Cardiac muscle cell (in vitro differentiated cells and primary cell): ENCODE measurements at places on chromosomes 16 and 17. TPM values are rescaled to one million over a fixed set of nuclear protein-coding genes. Genes with fewer than 3 reads are reported as not detected.

DNA sequence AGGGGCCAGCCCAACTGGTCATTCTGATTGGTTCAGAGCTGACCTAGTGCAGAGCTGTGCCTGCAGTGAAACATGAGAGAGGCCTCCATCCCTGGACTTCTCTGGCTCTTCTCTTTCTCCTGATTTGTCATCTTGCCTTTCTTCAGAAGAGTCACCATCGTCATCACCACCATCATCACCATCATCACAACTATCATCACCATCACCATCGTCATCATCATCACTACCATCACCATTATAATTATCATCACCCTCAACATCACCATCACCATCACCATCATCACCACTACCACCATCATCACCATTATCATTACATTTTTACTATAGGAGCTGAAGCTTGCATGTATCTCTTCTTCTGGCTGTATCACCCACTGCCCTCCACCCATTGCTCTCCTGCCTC, 94.5 kb upstream of the FAM20A start:
- no peak overlapping the region for H3K4me3 ChIP-seq
- no peak for DNase-seq
- H3K36me3 ChIP-seq: no peaks in the 10 kb centered on the region
- no peak overlapping the region for H3K27ac ChIP-seq

- peak; percentile 8 for DNase-seq
- no peak overlapping the region for H3K4me3 ChIP-seq
- H3K27me3 ChIP-seq: peaks cover 2% of the 10 kb centered on the region
- H3K36me3 ChIP-seq: no peaks in the 10 kb centered on the region
Observed at GRCh38 chr16:49353680-49354079, 19.9 kb upstream of the C16orf78 start.

The TP53TG3F gene
- not detected in 2 replicates for total RNA-seq

DNA sequence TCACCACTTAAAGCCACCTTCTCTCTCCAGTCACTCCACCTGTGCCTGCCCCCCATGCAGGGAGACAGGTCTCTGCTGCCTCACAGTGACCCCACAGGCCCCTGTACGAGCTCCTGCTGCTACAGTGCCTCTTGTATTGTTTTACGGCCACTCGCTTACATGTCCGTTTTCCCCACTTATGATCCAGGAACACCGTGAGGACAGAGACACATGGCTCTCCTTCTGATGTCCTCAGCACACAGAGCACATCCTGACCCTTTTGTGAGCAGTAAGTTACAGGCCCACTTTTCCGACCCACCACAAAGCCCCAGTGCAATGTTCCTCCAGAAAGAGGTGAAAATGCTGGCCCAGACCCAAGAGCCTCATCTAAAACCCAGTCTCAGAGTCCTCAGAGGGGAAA, 84.8 kb upstream of the GNAO1 start:
- peaks cover 17% of the 10 kb centered on the region for H3K4me1 ChIP-seq
- no peak for DNase-seq
- H3K27me3 ChIP-seq: no peaks in the 10 kb centered on the region
- no peaks in the 10 kb centered on the region for H3K36me3 ChIP-seq
- no peak overlapping the region for H3K27ac ChIP-seq

DNA sequence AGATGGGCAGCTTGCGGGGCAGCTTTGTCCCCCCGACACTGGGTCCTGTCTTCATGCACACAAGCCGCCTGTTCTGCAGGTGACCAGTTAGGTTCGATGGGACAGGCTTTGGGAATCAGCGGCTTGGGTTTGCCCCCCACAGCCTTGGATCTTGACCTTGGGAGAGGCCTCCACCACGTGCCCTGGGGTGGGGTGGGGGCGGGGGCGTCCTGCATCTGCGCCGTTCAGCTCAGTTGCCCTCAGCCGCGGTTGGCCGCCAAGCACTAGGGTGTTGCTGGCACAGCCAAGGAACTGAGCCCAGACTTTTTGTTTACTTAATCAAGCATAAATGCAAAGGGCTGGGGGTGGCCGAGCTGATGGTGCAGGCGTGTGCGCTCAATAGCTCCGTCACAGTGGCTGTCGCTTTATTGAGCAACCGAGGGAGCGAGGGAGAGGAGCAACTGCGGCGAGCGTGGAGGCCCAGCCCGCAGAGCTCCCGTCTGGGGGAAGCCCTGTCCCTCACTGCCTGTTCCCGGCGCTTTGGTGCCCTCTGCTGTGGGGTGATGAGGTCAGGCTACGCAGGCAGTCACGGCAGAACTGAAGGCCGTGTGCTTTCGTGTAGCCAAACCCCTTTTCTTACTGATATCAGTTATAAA, 33.9 kb downstream of the JPH3 start:
- no peaks in the 10 kb centered on the region for H3K36me3 ChIP-seq
- peaks cover 4% of the 10 kb centered on the region for H3K27me3 ChIP-seq
- no peak overlapping the region for H3K27ac ChIP-seq

DNA sequence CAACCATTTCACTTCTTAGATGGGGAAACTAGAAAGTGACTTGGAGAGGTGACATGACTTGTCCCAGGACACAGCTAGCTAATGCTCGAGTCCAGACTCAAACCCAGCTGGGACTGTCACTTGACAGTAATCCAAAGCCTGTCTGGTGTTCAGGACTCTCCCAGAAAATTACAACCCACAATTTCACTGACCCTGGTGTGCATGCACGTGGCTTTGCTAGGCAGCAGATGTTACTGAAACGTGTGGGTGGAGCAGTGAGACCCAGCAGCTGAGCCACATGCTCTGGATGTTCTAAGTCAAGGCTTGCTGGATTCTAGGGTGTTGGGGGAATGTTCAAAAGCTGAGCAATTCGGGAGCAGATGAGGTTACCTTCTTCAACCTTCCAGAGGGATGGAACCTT, 364.6 kb downstream of the GRIN2A start:
- no peak for DNase-seq
- no peaks in the 10 kb centered on the region for H3K27me3 ChIP-seq
- H3K36me3 ChIP-seq: no peaks in the 10 kb centered on the region
- no peaks in the 10 kb centered on the region for H3K4me1 ChIP-seq
- no peak overlapping the region for H3K27ac ChIP-seq

DNA sequence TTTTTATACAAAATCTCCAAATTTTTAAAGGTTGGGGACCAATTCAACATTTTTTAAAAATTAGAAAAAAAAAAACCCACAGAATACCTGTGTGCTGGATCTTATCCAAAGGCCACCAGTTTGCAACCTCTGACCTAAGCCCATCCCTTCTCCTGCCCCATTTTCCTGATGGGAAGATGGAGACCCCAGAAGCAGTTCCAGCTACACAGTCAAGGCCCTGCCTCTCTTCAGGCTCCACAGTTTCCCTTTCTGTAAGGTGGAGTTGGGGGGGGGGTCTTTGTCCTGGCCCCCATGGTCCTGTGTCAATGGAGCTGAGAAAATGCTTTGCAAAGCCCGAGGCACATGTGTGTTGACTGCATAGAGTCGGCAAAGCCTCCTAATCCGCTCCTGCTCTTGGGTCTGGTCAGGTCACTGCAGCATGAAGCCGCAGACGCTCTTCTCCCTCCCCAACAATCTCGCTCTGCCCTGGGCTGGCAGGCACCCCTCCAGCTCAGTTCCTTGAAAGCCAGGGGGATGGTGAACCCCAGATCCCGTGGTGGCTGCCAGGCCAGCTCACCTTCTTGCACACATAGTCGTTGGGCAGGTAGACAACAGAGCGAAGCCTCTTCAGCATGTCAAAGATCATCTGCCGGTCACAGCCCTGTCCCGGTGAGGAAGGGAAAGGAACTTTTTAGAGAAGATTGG, 70.0 kb downstream of the CNGB1 start:
- no peak for DNase-seq
- H3K36me3 ChIP-seq: no peaks in the 10 kb centered on the region
- no peaks in the 10 kb centered on the region for H3K27me3 ChIP-seq
- H3K4me1 ChIP-seq: no peaks in the 10 kb centered on the region

DNA sequence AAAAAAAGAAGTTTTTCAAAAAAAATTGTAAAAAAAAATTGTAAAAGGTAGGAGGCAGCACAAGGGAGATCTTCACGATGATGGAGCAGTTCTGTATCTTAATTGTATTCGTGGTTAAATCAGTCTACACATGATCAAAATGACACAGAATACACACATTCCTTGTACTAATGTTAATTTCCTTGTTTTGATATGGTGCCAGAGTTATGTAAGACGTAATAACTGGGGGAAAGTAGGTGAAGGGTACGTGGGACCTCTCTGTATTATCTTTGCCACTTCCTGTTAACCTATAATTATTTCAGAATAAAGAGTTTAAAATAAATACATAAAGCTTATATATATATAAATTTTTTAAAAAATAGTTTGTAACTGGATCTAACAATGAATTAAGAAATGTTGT, 36.8 kb downstream of the HELZ start:
- H3K27me3 ChIP-seq: no peaks in the 10 kb centered on the region
- H3K4me3 ChIP-seq: no peak overlapping the region
- no peak overlapping the region for H3K27ac ChIP-seq
- DNase-seq: peak; percentile 52
- H3K4me1 ChIP-seq: no peaks in the 10 kb centered on the region
- no peaks in the 10 kb centered on the region for H3K36me3 ChIP-seq

DNA sequence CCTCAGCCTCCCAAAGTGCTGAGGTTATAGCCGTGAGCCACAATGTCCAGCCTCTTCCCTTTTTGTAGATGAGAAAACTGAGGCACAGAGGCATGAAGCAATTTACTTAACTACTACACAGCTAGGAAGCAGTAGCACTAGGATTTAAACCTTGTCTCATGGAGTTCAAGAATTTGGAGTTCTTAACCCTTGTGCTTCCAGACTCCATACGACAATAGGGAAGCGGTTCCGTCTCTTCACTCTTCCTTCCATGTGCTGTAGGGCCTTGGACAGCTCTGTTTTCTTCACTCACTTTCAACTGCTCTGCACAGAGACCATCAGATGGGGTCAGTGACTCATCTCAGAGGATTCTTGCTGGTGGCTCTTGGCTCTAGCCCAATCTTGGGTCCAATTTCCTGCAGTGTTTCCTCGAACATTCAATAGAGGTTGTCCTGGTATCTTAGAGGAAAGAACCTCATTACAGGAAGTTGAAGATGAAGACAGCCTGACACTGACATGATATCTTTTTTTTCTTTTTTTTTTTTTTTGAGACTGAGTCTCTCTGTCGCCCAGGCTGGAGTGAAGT, 19.3 kb downstream of the ITGAL start:
- H3K27ac ChIP-seq: no peak overlapping the region
- peak; percentile 77 for DNase-seq
- no peak overlapping the region for H3K4me3 ChIP-seq
- H3K36me3 ChIP-seq: no peaks in the 10 kb centered on the region
- H3K4me1 ChIP-seq: no peaks in the 10 kb centered on the region
